ENCODE measurements at places on chromosomes 1 and 21.
A peak's percentile ranks its signal among the peaks of the same experiment; 100 is the strongest.

DNA sequence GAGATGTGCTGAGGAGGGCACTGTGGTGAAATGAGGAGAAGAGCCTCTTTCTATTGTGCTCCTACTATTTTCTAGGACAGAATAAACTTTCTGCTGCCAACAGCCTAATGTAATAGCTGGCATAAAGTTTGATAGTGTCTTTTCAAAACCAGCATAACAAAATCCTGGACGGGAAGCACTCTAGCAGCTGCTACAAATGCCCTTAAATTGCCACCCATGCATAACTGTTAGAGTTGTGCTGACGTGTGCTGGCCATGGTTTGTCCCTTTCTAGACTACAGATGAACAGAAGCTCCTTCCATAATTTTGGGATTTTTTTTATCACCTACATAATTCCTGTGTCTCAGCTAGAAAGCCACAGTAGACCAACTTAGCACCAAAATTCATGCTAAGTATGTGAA is 88.5 kb upstream of the DEPDC1 start:
- no peak for DNase-seq

DNA sequence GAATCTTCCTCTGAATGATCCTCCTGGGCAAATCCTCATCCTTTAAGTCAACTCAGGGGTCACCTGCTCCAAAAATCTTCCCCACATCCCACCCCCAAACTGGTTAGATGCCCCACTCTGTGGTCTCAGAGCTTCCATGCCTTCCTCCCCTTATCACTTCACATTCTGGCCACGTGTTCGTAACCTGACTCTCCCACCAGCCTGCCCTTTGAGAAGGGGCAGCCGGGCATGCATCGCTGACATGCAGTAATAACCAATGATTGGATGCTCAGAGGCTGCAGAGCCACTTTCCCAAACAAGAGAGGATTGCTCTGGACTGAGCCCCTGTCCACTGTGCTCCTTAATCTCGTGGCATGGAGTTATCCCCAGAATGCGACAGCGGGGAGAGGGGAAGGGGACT is 7.0 kb downstream of the LELP1 start:
- DNase-seq: no peak

DNA sequence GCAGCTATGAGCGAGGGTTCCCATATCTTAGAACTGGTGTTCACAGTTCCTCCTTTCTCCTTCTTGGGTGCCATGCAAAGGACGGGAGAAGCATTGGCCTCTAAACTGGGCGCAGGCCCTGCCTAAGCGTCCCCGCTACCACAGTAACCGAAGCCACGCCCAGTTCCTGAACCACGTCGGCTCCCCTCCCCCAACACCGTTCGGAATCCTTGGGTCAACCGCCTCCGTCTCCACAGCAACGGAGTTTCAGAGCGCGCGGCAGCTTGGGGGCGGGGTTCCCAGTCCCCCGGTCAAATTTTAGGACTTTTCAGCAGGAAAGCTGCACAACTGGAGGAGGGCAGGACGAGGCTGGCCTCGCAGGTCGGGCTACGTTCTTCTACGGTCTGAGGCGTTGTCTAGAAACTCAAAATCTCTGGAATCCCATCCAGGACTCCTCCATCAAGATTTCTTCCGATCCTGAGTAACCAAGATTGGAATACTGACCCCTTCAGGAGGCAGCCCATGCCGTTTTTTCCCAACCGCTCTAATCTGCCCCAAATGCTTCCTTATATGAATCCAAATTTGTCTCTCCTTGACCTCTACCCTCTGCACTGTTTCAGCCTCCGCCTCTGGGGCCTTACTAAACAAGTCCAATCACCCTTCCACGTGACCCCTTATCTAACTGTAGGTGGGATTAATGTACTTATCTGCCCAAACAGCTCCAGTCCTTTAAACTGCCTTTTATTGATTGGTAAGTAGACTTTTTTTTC is at the start of gene SPAG17:
Gene SPAG17, minus strand, starts transcription at position 145 of the 749 bp plus-strand sequence. Its CDS starts 71 bp downstream, at position 74.
- DNase-seq: no peak

DNA sequence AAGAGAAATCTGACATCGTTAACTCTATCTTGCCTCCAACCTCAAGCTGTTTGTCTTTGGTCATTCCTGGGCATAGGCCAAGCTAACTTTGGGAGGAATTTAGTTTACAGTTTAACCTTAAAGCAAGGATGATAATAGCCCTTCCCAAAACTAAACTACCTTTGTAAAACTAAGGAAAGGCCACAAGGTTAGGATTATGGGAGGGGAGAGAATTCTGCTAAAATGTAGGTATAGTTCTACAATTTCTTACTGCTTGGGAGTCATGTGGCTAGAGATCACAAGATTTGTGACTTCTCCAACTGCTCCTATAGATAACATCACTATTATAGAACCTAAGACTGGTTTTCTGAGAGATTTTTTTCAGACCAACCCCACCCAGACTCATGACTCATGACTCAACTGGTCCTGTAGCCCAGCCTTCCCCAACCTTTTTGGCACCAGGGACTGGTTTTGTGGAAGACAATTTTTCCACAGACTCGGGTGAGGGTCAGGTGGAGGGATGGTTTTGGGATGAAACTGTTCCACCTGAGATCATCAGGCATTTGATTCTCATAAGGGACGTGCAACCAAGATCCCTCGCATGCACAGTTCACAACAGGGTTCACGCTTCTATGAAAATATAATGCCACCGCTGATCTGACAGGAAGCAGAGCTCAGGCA is 70.7 kb upstream of the MUTYH start:
- DNase-seq: no peak

DNA sequence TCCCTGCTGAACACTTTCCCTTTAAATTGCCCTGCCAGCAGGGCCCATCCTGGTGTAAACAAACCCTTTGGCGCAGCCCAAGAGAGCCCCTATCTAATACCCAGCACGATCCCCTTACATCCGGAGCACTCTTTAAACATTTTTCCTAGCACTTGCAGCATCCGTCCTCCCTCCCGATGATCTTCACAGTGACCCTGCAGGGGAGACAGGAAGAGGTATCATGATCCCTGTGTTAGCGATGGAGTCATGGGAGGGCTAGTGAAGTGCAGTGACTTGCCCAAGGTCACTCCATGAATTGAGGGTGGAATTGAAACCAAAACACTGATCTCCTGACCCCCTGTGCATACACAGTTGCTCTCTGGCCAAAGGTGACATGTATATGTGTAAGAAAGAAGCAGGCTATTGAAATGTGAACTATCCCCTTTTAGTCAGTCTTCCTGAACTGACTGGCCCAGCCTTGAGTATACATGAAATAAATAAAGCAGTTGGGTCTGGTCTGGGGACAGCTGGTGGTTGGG is 9.8 kb upstream of the KCNQ4 start:
- no peak for DNase-seq

- DNase-seq: no peak
Measured at GRCh38 chr1:77632216-77632615, 50.2 kb downstream of the ZZZ3 start.

DNA sequence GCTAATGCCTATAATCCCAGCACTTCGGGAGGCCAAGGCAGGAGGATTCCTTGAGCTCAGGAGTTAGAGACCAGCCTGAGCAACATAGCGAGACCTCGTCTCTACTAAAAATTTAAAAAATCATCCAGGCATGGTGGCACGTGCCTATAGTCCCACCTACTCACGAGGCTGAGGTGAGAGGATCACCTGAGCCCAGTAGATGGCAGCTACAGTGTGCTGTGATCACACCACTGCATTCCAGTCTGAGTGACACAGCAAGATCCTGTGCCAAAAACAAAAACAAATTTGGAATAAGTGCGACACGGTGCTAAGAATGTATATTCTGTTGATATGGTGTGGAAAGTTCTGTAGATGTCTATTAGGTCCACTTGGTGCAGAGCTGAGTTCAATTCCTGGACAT is 15.1 kb downstream of the USP33 start:
- no peak for DNase-seq

- no peak for DNase-seq
Measured at GRCh38 chr1:200753650-200754198, 15.0 kb downstream of the CAMSAP2 start.

GRCh38 chr1:35555601-35556477 is 1.4 kb downstream of the KIAA0319L start:
- DNase-seq: no peak

GRCh38 chr1:209670441-209671082 is 4.7 kb upstream of the G0S2 start:
- DNase-seq: no peak

DNA sequence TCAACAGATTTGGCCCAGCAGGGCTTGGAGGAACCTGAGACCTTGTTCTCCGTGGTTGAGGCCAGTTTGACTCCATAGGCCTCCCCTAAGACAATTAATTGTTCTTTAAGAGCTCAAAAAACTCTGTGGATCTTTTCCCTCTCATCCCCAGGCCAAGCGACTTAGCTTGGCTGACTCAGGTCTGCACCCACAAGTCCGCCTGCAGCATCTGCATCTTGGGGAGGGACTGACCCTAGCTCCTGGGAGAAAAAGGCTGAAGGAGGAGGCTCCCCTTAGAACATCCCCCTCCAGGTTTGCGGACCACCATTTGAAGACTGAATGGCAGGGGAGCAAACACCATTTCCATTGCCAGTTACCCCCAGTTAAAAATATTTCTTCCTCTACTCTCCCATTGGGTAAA is 1.5 kb upstream of the HES2 start:
- DNase-seq: no peak

GRCh38 chr21:44337941-44338895 is 972 bp downstream of the CFAP410 start:
- DNase-seq: peak; percentile 50

DNA sequence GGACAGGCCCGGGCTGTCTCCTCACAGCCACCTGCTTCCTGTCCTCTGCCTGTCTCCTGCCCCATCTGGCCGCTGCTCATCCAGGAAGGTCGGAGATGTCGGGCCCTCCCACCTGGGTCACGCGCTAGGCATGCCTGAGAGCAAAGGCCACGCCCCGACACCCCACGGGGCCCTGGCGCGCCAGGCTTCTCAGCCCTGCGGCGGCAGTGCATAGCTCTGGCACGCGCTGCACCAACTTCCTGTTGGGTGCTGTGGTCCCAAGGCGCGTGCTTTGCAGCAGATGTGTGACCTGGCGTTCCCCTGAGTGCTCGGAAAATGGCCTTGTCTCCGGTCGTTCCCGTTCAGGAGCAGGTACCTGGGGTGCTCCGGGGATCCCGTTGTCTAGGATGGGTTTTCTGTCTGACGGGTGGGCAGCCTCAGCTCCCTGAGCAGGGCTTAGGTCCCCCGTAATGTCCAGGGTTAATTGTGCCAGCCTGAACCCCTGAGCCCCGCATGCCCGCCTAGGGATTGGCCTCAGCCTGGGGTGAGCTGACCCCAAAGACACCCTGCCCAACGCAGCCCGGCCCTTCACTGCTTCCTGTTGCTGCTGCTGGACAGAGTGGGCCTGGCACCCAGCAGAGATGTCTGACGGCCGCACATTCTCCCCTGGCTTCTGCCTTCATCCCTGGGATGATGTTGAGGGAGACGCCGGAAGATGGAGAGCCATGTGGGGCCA is 19.4 kb upstream of the KCNAB2 start:
- DNase-seq: peak; percentile 91

DNA sequence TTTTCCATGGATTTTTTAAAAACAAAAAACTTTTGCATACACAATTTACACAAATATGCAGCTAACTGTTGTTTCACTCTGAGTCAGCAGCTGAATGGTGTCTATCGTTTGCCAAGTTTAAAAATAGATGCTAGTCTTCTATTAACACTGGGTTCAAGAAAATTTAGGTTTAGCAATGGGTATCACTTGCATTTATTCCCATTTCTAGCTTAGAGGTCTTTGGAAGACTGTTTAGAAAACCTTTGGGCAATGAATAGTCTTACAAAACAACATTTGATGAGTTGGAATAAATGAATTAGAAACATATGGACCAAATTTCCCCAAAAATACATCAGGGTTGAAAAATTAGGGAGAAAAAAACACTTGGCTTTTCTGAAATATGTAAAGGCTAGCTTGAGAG is 165.8 kb downstream of the LYPLAL1 start:
- no peak for DNase-seq

Measured in CD4-positive, alpha-beta T cell treated with Interleukin-17A for 1 hour (primary cell).